Globus pallidus (tissue), 1 donor: ENCODE measurements at places on chromosomes 6 and 20.

- DNase-seq, result no peak
Observed at GRCh38 chr6:46612645-46613044, 40.0 kb downstream of the CYP39A1 start.

- DNase-seq, result no peak
Observed at GRCh38 chr20:47989957-47990356, 204.7 kb upstream of the SULF2 start.

DNA sequence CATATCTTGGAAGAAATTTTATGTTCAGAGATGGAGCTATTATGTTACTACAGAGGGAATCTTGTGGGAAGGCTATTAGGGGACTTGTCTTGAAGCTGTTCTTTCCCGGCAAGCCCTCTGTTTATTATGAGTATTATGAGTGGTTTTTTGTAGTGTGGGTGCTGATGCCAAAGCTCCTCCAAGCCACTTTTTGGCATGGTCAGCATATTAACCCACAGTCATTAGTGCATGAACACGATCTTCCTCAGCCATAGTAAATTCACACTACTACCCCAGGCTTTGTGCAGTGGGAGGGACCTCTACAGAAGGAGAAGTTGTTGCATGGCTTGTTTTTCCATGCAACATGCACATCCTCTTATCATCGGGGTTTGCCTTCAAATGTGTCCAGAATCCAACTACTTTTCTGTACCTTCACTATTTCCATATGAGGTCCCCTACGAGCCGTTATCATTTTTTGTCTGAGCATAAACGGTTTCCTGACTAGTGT, 6.5 kb upstream of the BMP6 start:
- no peak for DNase-seq

DNA sequence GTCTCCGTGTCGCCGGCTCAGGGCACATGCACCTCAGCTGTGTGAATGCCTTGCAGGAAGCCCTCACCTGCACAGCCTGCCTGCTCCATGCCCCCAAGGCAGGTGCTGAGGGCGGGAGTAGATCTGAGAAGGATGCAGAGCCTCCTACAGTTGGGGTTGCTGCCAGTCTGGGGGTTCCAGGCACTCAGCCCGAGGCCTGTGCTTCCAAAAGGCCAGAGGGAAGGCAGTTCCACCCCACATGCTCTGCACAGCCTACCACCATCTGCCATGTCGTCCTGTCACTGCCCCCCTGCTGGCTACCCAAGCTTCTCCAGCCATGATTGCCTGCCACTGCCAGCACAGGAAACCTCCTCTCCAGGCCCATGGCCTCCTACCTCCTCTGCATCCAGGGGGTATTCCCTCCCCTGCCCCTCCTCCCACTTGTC, 19.3 kb downstream of the ACSS1 start:
- no peak for DNase-seq

- no peak for DNase-seq
Observed at GRCh38 chr6:56043076-56043475, 167.7 kb upstream of the BMP5 start.

GRCh38 chr6:34031625-34032383, 114.1 kb downstream of the GRM4 start:
- no peak for DNase-seq

DNA sequence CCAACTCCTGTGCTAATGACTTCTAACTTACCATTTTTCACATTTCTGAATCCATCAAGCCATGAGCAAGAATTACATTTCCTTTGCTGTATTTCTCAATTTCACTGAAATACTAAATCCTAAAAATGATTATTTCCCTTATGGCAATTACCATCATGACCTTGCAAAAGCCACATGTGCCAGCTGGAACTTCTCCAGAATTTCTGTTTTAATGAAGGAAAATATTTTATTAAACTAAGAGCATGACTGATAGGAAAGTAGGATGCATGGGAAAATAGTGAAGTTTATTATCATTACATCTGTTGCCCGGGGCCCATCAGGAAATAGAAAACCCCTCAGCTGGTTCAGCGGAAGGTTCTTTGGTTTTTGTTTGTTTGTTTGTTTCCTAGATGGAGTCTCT, 14.4 kb upstream of the TMEM242 start:
- no peak for DNase-seq
